ENCODE measurements at places on chromosomes 12 and 14. TPM values are rescaled to one million over a fixed set of nuclear protein-coding genes. Genes with fewer than 3 reads are reported as not detected.

DNA sequence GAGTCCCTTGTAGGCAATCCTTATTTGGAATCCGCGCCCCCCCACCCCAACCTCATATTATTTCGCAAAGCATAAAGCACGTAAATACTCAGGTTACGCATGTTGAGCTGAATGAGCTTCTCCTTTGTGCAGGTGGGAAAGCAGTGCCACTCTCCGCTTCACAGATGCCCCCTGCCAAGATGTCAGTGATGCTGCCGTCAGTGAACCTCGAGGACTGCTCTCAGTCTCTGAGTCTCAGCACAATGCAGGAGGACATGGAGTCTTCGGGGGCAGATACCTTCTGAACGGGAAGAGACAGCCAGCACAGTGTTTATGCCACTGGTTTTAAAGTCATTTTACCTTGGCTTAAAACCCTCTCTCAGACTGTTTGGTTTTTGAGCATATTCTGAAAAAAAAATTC lies 90.1 kb upstream of the DACT1 start:
- DNase-seq, result no peak
- no peaks in the 10 kb centered on the region for H3K4me1 ChIP-seq
- no peak overlapping the region for H3K27ac ChIP-seq
- no peaks in the 10 kb centered on the region for H3K27me3 ChIP-seq
- no peak overlapping the region for H3K4me3 ChIP-seq

DNA sequence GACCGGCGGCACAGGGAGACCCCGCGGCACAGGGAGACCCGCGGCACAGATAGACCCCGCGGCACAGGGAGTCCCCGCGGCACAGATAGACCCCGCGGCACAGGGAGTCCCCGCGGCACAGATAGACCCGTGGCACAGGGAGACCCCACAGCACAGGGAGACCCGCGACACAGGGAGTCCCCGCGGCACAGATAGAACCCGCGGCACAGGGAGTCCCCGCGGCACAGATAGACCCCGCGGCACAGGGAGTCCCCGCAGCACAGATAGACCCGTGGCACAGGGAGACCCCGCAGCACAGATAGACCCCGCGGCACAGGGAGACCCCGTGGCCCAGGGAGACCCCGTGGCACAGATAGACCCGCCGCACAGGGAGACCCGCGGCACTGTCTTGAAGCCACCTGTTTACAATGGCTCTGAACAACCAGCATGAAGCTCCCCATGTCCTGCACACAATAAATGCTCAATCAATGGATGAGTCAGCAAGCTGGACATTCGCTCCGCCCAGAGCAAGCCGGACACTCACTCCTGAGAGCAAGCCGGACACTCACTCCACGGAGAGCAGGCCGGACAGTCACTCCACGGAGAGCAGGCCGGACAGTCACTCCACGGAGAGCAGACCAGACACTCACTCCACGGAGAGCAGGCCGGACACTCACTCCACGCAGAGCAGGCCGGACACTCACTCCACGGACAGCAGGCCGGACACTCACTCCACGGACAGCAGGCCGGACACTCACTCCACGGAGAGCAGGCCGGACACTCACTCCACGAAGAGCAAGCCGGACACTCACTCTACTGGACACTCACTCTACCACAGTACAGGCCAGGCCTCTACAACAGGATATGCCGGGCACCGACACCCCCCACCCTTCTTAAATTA lies 121.9 kb downstream of the RFLNA start:
- peaks cover 46% of the 10 kb centered on the region for H3K4me1 ChIP-seq
- DNase-seq, result no peak
- no peak overlapping the region for H3K27ac ChIP-seq
- no peaks in the 10 kb centered on the region for H3K27me3 ChIP-seq
- peaks cover 36% of the 10 kb centered on the region for H3K36me3 ChIP-seq

DNA sequence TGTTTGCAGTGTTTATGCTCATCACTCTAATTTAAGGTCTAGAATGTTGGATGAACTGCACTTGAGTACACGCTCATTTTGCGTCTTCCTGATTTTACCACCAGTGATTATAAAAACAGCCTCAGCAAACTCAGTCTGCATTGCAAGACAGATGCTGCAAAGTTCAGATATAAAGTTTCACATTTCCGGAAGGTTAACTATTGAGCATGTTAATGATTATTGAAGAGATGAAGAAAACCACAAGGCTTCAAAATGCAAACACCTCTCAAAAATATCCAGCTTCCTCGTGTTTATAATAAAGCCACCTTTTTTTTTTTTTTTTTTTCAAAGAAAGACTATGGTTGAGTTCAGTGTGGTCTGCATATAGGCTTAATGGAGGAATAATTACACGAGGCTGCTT lies 92.1 kb upstream of the BMP4 start:
- H3K4me1 ChIP-seq, result no peaks in the 10 kb centered on the region
- DNase-seq, result no peak
- H3K36me3 ChIP-seq, result no peaks in the 10 kb centered on the region
- no peak overlapping the region for H3K27ac ChIP-seq

The ADAM21 gene
- total RNA-seq, result 0.38 TPM

DNA sequence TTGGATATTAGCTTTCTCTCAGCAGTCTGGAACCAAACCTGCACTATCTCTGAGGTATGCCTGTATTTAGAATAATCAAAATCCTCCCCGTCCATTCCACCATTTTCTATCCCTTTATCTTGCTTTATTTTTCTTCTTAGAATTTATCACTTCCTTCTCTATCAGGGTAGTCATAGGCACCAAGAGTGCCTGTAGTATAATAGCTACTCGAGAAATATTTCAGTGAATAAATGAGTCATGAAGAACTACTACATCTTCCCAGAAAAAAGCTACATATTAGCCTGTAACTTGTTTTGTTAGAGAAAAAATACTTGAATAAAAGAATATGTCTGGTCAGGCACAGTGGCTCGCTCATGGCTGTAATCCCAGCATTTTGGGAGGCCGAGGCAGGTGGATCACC lies 4.3 kb downstream of the SLC2A14 start:
- H3K36me3 ChIP-seq, result no peaks in the 10 kb centered on the region
- peaks cover 33% of the 10 kb centered on the region for H3K27me3 ChIP-seq
- H3K4me1 ChIP-seq, result no peaks in the 10 kb centered on the region
- DNase-seq, result no peak
- H3K27ac ChIP-seq, result no peak overlapping the region

DNA sequence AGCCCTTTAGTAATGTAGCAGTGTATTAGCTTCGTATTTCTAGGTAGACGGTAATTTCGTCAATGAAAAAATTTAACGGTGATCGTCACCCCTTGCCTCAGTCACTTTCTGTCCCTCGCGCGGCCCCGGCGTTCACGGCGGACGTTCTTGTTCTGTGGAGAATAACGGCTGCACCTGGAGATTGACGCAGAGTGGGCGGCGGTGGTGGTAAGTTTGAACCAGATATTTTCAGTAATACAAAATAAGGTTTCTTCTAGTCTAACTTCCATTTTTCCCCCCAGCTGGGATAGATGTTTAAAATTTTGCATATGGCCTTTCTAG lies 341 bp downstream of the ZNF10 start:
- peaks cover 33% of the 10 kb centered on the region for H3K4me1 ChIP-seq
- peaks cover 65% of the 10 kb centered on the region for H3K36me3 ChIP-seq
- H3K4me3 ChIP-seq, result peak overlapping the region; percentile 94
- peak; percentile 26 for DNase-seq

GRCh38 chr14:77503138-77503537 lies 4.5 kb upstream of the ISM2 start:
- no peak overlapping the region for H3K27ac ChIP-seq
- H3K4me1 ChIP-seq, result peaks cover 13% of the 10 kb centered on the region
- H3K27me3 ChIP-seq, result peaks cover 36% of the 10 kb centered on the region

- H3K36me3 ChIP-seq, result peaks cover 100% of the 10 kb centered on the region
- no peaks in the 10 kb centered on the region for H3K27me3 ChIP-seq
- no peak overlapping the region for H3K4me3 ChIP-seq
- no peaks in the 10 kb centered on the region for H3K4me1 ChIP-seq
- H3K27ac ChIP-seq, result no peak overlapping the region
- DNase-seq, result no peak
These were observed 9.2 kb downstream of the ABHD4 start for GRCh38 chr14:22607291-22607690.

GRCh38 chr12:125128439-125129178 lies 63.4 kb downstream of the AACS start:
- peaks cover 14% of the 10 kb centered on the region for H3K36me3 ChIP-seq
- no peak for DNase-seq
- peak overlapping the region; percentile 76 for H3K27ac ChIP-seq
- H3K4me3 ChIP-seq, result peak overlapping the region; percentile 40
- peaks cover 21% of the 10 kb centered on the region for H3K4me1 ChIP-seq

- DNase-seq, result no peak
- H3K27ac ChIP-seq, result no peak overlapping the region
- peaks cover 5% of the 10 kb centered on the region for H3K27me3 ChIP-seq
- no peak overlapping the region for H3K4me3 ChIP-seq
These were observed 45.2 kb upstream of the AVPR1A start for GRCh38 chr12:63196168-63196567.

GRCh38 chr14:30214461-30215090 lies 286.9 kb upstream of the PRKD1 start:
- peaks cover 13% of the 10 kb centered on the region for H3K27me3 ChIP-seq
- H3K4me1 ChIP-seq, result no peaks in the 10 kb centered on the region
- no peak for DNase-seq
- no peaks in the 10 kb centered on the region for H3K36me3 ChIP-seq

- DNase-seq, result no peak
- no peak overlapping the region for H3K4me3 ChIP-seq
- no peaks in the 10 kb centered on the region for H3K4me1 ChIP-seq
- no peak overlapping the region for H3K27ac ChIP-seq
- no peaks in the 10 kb centered on the region for H3K36me3 ChIP-seq
These were observed 30.7 kb upstream of the ESR2 start for GRCh38 chr14:64324895-64325294.

GRCh38 chr14:53924753-53925152 lies 31.9 kb downstream of the BMP4 start:
- no peaks in the 10 kb centered on the region for H3K36me3 ChIP-seq
- no peak overlapping the region for H3K4me3 ChIP-seq
- H3K27me3 ChIP-seq, result peaks cover 5% of the 10 kb centered on the region

GRCh38 chr14:80024417-80024816 lies 186.9 kb downstream of the DIO2 start:
- no peak overlapping the region for H3K4me3 ChIP-seq
- no peaks in the 10 kb centered on the region for H3K27me3 ChIP-seq
- H3K36me3 ChIP-seq, result no peaks in the 10 kb centered on the region
- no peak overlapping the region for H3K27ac ChIP-seq
- no peak for DNase-seq
- H3K4me1 ChIP-seq, result no peaks in the 10 kb centered on the region

GRCh38 chr14:100898935-100899883 lies 4.3 kb downstream of the RTL1 start:
- H3K27ac ChIP-seq, result peak overlapping the region; percentile 61
- DNase-seq, result peak; percentile 30
- H3K4me3 ChIP-seq, result peak overlapping the region; percentile 27

The KIF21A gene
- total RNA-seq, result 49.8 TPM

GRCh38 chr12:79046021-79046420 lies 181.4 kb downstream of the SYT1 start:
- H3K36me3 ChIP-seq, result no peaks in the 10 kb centered on the region
- H3K27ac ChIP-seq, result no peak overlapping the region
- no peak for DNase-seq
- no peaks in the 10 kb centered on the region for H3K4me1 ChIP-seq

DNA sequence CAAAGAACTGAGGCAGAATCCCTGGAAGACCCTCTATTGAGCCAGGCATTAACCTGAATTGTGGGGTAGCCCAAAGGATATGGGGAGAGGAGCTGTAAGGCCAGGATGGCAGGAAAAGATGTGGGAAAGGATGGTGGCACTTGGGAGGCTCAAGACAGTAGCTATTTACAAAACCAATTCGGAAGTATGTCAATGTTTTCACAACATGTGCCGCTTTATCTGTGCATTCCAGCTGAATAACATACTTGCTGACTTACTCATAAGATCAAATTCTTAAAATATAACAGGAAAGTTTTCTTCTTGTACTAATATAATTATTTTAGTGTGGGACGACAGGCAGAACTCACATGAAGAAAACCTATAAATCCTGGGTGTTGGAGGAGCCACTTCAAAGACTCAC lies 10.6 kb downstream of the BBS10 start:
- H3K36me3 ChIP-seq, result no peaks in the 10 kb centered on the region
- peaks cover 11% of the 10 kb centered on the region for H3K4me1 ChIP-seq
- no peak overlapping the region for H3K27ac ChIP-seq

DNA sequence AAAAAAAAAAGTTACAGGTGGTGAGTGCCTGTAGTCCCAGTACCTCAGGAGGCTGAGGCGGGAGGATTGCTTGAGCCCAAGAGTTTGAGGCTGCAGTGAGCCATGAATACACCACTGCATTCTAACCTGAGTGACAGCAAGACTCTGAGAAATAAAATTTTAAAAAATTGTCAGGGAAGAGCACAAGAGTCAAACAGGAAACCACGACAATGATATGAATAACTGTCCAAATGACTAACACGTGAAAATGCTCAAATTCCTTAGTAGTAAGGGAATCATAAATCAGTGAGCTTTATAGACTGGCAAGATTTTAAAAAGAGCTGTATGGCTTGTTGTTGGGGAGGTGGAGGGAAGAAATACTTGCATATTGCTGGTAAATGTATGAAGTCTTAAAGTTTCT lies 12.9 kb upstream of the ASPG start:
- DNase-seq, result no peak
- H3K4me3 ChIP-seq, result no peak overlapping the region
- no peaks in the 10 kb centered on the region for H3K36me3 ChIP-seq
- H3K4me1 ChIP-seq, result no peaks in the 10 kb centered on the region

- DNase-seq, result no peak
- peaks cover 12% of the 10 kb centered on the region for H3K36me3 ChIP-seq
- no peak overlapping the region for H3K27ac ChIP-seq
- H3K4me3 ChIP-seq, result no peak overlapping the region
- no peaks in the 10 kb centered on the region for H3K4me1 ChIP-seq
These were observed 68.8 kb downstream of the ADCK1 start for GRCh38 chr14:77868552-77869285.

GRCh38 chr14:99660794-99661193 lies 15.9 kb downstream of the HHIPL1 start:
- H3K4me3 ChIP-seq, result no peak overlapping the region
- H3K36me3 ChIP-seq, result no peaks in the 10 kb centered on the region
- no peak for DNase-seq
- H3K27me3 ChIP-seq, result peaks cover 62% of the 10 kb centered on the region
- H3K4me1 ChIP-seq, result peaks cover 5% of the 10 kb centered on the region

DNA sequence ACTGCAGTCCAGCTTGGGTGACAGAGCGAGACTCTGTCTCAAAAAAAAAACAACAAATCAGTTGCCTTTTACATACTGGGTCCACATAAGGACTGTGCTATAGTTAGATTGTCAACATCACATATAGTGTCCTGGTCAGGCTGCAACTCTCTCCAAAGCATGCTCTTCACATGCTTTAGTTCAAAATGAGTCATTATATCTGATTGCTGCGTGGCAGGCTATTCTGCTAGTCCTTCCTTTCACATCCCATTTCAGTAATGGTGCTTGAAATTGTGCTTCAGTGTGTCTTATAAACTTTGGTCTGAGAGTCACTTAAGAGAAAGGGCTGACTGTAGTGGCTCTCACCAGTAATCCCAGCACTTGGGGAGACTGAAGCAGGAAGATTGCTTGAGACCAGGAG lies 6.9 kb downstream of the LETMD1 start:
- H3K4me3 ChIP-seq, result no peak overlapping the region
- no peak overlapping the region for H3K27ac ChIP-seq
- H3K36me3 ChIP-seq, result peaks cover 93% of the 10 kb centered on the region
- no peaks in the 10 kb centered on the region for H3K27me3 ChIP-seq
- peaks cover 2% of the 10 kb centered on the region for H3K4me1 ChIP-seq
- DNase-seq, result no peak

All from left ventricle myocardium inferior (tissue), 1 donor.